NAMALWA (cell line): ENCODE measurements at places on chromosomes 13 and 19.
A peak's percentile ranks its signal among the peaks of the same experiment; 100 is the strongest.

GRCh38 chr13:60356970-60357369 is 40.0 kb upstream of the TDRD3 start:
- DNase-seq = no peak

GRCh38 chr19:47506459-47506858 is 8.4 kb downstream of the NAPA start:
- no peak for DNase-seq

- DNase-seq = peak; percentile 31
Measured at GRCh38 chr19:4172861-4173473, 9.4 kb downstream of the SIRT6 start.

GRCh38 chr19:32342695-32343094 is 2.7 kb upstream of the ZNF507 start:
- no peak for DNase-seq

GRCh38 chr19:50851620-50852019 is 3.1 kb upstream of the KLK3 start:
- DNase-seq = no peak
